Cortex of kidney (tissue), 1 donor: ENCODE measurements at places on chromosomes 12 and 14.

GRCh38 chr12:131915823-131916222 lies 13.3 kb upstream of the PUS1 start:
- DNase-seq = no peak

DNA sequence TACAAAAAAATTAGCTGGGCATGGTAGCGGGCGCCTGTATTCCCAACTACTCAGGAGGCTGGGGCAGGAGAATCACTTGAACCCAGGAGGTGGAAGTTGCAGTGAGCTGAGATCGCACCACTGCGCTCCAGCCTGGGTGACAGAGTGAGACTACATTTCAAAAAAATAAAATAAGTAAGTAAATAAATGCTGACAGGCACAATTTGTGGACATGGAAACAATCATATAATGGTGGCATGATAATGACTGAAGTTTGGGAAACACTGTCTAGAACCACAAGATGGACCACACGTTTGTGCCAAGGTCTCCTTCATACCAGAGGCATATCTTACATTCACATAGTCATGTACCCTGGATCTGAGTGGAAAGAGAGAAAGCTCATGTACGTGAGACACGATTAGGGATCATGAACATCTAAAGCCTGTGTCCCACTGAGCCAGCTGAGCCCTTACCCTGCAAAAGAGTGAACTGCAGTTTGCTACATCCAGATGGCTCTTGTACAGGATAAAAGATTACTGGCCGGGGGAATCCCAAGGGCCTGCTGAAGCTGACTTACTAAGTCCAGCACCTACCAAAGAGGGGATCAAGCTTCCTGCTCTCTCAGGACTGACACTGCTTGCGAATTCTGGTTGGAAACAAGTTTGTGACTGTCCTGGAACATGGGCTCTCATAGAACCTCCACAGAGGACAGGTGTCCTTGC lies 62.9 kb downstream of the TRAFD1 start:
- DNase-seq = no peak

- no peak for DNase-seq
Observed at GRCh38 chr14:25516838-25517237, 466.9 kb upstream of the STXBP6 start.

- DNase-seq = no peak
Observed at GRCh38 chr12:47034661-47035060, 44.8 kb upstream of the PCED1B start.

- DNase-seq = no peak
Observed at GRCh38 chr12:581321-581720, 81.9 kb downstream of the NINJ2 start.

DNA sequence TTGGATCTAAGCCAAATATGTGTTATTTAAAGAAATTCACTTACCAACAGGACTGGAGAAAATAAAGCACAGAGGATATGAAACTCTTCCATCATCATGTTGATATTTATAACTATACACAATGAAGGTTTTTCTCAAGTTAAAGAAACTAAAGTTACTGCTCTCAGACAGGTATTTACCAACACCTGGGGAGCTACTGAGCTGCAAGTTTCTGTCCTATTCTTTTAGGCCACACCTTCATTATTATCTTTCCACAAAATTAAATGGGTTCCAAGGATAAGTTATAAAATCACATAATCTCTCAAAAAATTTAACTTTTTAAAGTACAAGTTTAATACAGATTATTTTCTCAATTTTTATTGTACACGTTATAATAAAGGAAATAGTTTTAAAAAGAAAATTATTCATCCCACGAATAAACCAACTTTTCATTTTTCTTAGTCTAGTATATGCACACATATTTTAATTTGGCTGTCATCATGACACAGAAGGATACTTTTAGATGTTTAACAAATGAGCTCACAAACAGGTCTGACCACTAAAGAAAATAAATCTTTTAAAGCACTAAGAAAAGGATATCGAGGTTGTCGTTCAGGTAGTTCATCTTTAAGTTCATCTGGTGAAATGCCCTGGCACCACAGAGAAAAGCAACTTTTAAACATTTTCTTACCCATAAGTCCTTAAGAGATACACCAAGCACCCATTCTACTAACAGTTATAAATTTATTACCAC lies 7.8 kb downstream of the GMFB start:
- no peak for DNase-seq

DNA sequence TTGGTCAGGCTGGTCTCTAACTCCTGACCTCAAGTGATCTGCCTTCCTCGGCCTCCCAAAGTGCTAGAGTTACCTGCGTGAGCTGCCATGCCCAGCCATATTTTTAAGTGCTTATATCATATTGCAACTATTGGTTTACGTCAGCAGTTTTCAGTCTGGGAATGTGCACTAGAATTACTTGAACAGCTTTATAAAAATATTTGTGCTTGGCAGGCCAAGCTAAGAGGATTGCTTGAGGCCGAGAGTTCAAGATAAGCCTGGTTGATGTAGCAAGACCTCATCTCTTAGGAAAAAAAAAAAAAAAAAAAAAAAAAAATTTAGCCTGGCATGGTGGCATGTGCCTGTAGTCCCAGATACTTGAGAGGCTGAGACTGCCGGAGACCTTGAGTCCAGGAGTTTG lies 17.1 kb downstream of the KIAA0586 start:
- DNase-seq = no peak

DNA sequence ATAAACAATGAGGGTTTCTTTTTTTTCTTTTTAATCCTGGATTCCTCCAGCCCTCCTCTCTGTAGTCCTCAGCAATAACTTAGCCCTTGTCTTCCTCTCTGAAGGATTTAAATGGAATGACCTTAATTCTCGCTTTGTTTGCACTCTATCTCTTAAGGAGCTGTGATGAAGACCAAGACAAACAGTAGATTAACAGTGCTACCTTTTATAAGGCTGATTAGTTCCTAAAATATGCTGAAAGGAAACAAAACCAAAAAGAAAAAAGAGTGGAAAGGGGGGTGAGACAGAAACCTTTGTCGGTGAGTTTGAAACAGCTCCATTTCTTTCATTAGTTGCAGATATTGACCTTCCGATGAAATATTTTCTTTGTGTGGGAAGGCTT lies 38.7 kb upstream of the PTCSC3 start:
- DNase-seq = no peak

GRCh38 chr12:76277480-76277879 lies 70.7 kb downstream of the BBS10 start:
- DNase-seq = no peak

DNA sequence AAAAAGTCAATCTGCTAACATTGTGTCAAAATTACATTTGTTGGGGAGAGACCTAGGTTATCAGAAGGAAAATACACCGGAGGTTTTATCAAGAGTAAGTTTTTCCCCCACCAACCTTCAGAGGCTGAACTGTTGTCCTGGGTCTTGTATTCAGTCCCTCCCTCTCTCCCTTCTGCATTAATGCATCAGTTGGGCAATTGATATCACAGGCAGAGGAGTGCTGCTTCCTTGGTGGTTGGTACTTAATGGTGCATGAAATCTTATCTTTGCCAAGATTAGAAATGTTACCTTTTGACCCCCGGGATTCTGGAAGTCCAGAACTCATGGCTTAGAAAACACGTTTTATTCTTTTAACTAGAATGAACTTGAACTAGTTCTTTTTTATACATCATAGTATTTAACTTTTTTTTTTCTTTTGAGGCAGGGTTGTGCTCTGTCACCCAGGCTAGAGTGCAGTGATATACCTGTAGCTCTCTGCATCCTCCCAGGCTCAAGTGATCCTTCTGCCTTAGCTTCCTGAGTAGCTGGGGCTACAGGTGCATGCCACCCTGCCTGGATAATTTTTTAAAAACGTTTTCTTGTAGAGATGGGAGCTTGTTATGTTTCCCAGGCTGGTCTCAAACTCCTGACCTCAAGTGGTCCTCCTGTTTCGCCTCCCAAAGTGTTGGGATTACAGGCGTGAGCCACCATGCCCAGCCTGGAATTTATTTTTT lies 4.9 kb downstream of the PCBP2 start:
- no peak for DNase-seq

- DNase-seq = no peak
Observed at GRCh38 chr14:21768116-21768874, 94.7 kb upstream of the OR4E1 start.

DNA sequence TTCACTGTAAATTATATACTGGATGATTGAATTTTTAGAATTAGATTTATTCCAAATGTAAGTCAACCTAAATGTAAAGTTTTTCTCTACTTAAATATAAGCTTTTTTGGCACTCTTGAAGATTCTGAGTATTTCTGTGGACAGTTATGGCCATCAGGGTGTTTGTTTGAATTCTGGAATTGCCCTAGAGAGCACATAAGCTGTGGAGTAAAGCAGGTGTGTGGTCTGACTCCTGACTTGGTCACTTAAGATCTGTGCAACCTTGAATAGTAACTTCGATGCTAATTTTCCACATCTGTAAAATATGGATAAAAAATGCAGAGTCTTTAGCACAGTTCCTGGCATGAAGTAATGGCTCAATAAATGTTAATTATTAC lies 64.4 kb downstream of the FUT8 start:
- no peak for DNase-seq

- no peak for DNase-seq
Observed at GRCh38 chr14:35985474-35986218, 159.5 kb downstream of the BRMS1L start.

DNA sequence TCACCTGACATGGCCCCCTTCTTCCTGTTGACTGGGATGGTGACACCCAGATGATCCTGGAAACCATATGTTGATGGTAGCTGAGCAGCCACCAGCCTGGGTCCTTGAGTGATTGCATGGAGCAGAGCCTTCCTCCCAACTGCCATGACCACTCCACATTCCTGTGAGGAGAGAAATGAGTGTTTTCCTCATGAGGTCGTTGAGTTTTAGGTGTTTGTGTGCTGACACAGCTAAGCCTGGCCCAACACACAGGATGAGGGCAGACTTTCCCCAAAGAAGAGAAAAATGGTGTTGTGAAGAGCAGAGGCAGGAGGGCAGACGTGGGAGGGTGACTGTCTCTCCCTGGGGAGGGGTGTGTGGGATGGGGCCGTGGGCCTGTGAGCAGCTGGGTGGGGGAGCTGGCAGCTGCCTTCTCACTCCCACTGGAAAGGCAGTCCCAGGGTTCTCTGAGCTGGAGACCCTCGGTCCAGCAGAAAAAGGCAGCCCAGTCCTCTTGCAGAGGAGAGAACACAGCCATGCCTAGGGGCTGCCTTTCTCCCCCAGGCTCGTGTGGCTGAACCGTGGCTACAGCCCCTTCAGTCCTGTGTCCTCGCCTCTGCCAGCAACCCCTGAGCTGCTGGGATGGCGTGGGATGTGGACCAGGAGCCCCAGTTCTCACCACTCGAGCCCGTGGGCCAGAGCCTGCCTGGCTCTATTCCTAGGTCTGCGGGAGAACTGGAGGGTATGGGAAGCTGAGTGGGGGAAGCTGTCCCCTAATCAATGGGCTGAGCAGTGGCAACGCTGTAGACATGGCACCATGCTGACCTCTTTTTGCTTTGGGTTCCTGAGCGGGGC lies 257.0 kb downstream of the ADGRD1 start:
- DNase-seq = no peak

DNA sequence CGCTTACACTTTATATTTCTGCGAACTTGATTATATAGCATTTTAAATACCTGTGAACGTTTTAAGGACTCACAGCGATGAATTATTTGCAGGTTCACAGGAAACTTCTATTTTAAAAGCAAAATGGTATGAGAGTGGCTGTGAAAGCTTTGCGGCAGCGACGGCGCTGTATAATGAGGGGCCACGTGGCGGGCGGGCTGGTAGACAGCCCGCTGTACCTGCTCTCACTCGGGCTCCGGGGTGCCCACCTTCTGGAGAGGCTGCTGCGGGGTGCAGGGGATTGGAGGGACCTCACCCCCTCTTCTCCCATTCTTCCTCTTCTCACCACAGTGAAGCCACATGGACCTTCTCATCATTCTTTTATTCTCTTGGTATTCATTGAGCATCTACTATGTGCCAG lies 164.2 kb upstream of the MYL2 start:
- DNase-seq = no peak

- no peak for DNase-seq
Observed at GRCh38 chr14:71319666-71320065, 412.4 kb downstream of the PCNX1 start.

- DNase-seq = no peak
Observed at GRCh38 chr12:74957231-74957630, 252.4 kb downstream of the KCNC2 start.

DNA sequence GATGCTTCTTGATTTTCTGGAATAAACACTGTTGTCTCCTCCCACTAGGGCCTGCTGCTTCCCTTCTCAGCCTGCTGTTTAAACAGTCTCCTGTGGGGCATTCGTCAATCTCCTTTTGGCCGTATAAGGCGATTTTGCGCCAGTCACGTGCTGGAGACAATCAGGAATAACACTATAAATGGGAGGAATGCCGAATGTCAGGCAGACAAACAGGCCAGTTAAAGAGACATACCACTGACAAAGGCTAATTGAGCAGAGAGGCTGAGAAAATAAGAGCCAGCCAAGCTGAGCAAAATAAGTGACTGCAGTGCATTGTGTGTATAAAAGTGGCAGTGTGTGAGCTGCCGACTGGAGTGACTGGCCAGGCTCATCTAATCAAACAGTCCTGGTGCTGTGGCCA lies 23.3 kb downstream of the DMAC2L start:
- DNase-seq = no peak

DNA sequence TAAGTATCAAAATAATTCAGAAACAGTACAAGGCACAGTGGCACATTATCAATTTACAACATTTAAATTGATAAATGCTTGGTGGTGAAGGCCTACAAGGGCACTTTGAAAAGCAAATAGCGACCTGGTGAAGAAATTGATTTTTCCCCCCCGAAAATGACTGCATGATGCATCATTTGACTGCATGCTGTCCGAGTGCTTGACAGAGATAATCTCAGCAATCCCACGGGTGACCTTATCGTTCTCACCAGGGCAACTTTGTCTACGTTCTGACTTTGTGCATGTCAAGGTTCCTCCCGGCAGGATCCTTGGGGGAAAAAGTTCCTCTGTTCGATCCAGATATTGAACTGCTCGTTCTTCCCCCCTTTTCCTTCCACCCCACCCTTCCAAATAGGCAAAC lies 384.8 kb downstream of the EGLN3 start:
- no peak for DNase-seq

GRCh38 chr14:105197211-105197641 lies 16.1 kb upstream of the NUDT14 start:
- DNase-seq = no peak

- DNase-seq = no peak
Observed at GRCh38 chr12:33439587-33440011, at the start of gene SYT10. TSS of gene SYT10 (minus strand) at chr12:33439819. CDS start at chr12:33439522, 297 bp downstream.

GRCh38 chr12:70244409-70244808 lies 1.2 kb downstream of the CNOT2 start:
- no peak for DNase-seq

GRCh38 chr14:99252443-99252939 lies 19.5 kb downstream of the BCL11B start:
- no peak for DNase-seq

GRCh38 chr12:89573051-89573810 lies 47.4 kb upstream of the POC1B start:
- DNase-seq = no peak

- DNase-seq = no peak
Observed at GRCh38 chr12:114916541-114916940, 232.6 kb upstream of the TBX3 start.

GRCh38 chr12:54294953-54295566 lies 5.8 kb downstream of the NFE2 start:
- no peak for DNase-seq
